ENCODE measurements at places on chromosomes 1 and 21.

DNA sequence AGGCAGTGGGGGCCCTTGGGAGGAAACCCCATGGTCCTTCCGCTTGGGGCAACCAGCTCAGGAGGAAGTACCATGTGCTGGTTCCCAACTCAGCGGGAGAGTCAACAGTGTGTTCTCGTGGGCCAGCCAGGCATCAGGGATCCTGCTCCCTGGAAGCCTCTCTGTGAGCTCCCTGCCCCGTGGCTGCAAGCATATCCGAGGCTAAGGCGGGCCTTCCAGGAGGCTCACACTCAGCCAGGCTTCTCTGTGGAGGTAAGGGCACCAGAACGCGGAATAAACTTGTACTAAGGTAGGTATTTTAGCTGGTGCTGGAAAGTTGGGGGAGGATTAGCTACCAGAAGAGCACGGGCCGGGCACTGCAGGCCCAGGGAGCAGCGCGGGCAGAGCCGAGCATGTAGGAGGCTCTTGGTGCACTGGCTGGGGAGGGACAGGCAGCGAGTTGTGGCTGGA, 74.7 kb upstream of the POU3F1 start:
- no peak for DNase-seq

DNA sequence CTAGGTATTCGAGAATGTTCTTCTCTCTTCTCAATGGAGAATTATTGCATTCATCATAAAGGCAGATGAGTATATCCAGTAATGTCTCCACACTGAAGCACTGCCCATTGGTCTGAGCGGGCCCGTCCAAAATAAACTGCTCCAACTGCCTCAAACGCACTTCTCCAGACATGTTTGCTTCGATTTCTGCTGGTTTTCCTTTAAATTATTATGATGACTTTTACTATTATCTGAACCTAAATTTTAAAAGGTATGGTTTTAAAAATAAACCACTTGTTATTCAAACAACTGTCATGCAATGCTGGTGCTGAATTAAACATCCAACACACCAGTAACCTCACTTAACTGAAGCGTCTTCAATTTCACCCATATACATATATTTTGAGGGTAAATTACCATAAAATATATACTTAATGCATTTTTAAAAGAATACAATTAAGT, 1.3 kb downstream of the CDC42BPA start:
- DNase-seq: no peak

GRCh38 chr1:185565302-185565701, 168.9 kb upstream of the HMCN1 start:
- no peak for DNase-seq

DNA sequence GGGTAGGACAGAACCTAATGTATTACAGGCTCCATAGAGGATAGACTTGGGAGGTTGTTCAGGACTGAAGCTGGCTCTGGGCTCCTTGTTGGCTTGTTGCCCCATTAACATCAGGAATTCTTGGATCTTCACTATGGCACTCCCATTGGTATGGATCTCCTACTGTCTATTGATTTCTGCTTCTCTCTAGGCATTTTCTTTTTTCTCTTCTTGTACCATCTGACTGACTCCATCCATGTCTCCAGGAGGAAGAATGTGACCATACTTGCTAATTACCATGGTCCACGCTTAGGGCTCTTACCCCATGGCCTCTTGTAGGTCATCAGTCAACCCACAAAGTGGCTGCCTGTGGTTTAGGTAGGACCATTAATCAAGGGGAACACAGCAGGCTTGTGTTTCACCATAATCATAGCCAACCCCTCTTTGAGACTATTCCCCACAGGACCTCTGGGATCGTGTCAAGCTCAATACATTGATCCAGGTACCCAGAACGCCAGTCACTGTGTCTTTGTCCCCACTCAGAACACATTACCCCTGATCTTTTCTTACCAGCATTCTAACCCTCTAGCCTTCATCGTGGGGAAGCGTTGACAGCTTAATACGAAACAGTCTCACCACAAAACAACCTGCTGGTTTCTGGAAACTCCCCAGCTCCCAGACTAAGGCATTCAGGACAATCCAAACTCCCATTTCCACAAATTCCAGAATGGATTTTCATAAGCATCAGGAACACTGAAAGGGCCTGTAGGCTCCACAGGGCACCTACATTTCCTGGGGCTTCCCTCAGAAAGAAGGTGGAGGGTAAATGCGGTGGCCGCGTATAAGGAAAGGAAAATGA, 97.1 kb downstream of the ETS2 start:
- DNase-seq: no peak

- DNase-seq: no peak
These were observed 213.2 kb downstream of the TNR start for GRCh38 chr1:175530183-175530582.

- DNase-seq: no peak
These were observed 459.2 kb upstream of the RUNX1 start for GRCh38 chr21:35508139-35508888.

- DNase-seq: no peak
These were observed 2.7 kb upstream of the ZNF692 start for GRCh38 chr1:248861616-248862015.

DNA sequence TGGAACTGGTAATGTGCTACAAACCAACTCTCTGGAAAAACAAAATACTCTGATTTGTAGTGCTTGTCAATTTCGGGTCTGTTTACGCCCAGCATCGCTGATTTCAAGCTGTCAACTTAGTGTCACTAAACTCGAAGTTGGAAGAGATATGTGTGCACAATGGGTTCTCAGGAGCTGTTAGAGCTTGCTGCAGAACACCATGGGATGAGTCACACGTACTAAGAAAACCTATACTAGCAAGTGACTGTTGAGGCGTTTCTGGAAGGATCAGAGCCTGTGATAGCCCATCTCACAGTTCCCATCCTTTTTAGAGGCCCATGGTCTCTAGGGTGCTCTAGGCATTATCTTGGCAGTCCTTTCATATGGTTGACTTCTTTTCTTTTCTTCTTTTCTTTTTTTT, 14.3 kb downstream of the GMEB1 start:
- DNase-seq: no peak

GRCh38 chr1:3863231-3863935, 6.1 kb downstream of the DFFB start:
- no peak for DNase-seq

- DNase-seq: no peak
These were observed 13.8 kb downstream of the RASSF5 start for GRCh38 chr1:206521127-206521526.

GRCh38 chr1:207913951-207914350, 3.0 kb upstream of the CD34 start:
- DNase-seq: no peak

- no peak for DNase-seq
These were observed 81.7 kb downstream of the PIK3CD start for GRCh38 chr1:9733160-9733789.

DNA sequence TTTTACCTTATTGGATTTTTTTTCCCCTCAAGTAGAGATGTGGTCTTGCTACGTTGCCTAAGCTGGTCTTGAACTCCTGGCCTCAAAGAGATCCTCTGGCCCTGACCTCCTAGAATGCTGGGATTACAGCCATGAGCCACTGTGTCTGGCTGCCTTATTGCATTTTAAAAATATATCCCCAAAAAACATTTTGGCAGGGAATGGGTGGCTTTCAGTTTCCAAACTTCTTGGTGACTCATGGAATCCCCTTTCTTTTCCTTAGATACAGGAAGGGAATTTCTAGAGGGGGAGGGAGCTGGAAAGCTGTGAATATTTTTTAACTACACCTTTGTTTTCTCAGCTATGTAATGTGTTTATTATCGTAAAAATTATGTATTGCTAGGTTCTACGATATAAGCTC, 73.3 kb downstream of the SNRPE start:
- no peak for DNase-seq

DNA sequence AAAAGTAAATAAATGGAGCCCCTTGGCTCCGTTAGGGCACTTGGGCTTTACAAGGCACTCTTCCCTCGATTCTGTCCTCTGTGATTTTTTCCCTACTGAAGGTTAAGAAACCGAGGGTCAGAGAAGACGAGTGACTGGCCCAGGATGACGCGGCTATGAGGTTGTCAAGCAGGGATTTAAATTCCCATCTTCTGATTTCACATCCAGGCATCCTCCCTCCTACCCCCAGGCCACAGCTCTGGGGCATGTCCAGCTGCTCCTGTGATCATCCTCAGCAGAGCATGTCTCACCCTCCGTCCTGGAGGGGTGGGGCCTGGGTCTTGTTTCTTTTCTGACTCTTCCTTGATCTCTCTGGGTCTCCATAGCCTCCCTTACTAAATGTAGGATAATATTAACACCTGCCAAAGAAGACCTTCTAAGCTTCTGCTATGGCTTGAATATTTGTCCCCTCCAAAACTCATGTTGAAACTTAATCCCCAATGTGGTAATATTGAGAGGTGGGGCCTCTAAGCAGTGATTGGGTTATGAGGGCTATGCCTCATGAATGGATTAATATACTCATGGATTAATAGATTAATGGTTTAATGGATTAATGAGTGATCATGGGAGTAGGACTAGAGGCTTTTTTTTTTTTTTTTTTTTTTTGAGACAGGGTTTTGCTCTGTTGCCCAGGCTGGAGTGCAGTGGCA, 4.6 kb downstream of the CRYBG2 start:
- DNase-seq: no peak

DNA sequence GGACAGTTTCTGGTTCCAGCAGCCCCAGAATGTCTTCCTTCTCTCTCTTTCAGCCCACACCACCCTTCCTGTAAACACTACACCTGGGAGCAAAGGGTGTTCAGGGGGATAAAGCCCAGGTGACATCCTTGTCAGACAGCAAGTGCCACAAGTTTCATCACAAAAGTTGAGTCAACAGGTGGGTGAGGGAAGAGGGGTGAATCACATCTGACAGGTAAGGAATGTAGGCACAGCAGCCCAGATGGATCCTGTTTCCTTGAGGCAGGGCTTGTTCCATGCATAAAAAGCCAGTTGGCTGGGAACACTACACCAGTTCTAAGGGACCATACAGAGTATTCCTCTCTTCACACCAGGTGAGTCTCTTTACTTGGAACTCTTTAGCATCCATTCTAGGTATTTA, at the start of gene SPRR1B:
SPRR1B (plus strand) TSS at position 309 of the 400 bp plus-strand sequence. CDS start 1,143 bp downstream, outside the sequence.
- no peak for DNase-seq

DNA sequence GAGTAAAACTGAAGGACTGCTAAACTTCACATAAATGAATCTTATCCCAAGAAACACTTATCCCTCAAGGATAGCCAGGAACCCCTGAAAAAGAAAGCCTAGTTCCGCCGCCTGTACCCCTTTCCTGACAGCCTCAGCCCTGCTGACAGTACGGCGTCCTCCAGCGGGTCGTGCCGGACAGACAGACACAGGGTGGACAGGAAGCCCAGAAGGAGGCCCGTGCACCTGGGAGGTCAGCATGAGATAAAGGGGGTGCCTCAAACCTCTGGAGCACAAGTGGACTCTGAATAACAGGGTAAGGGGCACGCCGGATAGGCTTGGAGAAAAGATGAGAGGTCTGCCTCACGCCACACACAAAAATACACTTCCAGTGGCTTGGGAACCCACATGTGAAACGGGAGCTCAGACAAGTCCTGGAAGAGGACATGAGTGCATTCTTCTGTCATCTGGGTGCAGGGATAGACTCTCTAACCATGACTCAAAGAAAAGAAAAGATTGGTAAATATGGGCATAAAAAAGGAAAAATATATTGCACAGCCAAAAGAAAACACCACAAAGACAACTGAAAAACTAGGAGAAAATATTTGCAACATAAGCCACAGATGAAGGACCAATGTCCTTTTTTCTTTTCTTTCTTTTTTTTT, 17.3 kb upstream of the ADARB1 start:
- no peak for DNase-seq

DNA sequence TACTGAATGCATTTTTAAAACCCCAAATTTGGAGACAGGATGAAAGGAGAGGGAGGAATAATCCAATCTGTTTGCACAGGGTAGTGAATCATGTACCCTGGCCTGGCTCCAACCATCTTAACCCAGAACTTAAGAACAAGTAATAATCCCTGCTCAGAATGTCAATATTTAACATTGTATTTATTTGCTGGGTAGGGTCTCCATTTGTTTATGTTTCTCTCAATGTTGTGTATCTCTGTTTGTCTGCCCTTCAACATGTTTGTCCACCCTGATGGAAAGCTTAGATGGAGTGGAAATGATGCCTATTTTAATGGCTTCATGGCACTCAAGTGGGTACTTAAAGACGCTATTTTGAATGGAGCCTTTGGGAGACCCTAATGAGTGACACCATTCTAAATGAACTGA, 54.4 kb upstream of the CDC42BPA start:
- DNase-seq: no peak

GRCh38 chr21:45969921-45970673, 11.5 kb upstream of the COL6A1 start:
- no peak for DNase-seq

GRCh38 chr1:209802117-209802779, 3.7 kb downstream of the IRF6 start:
- DNase-seq: no peak

DNA sequence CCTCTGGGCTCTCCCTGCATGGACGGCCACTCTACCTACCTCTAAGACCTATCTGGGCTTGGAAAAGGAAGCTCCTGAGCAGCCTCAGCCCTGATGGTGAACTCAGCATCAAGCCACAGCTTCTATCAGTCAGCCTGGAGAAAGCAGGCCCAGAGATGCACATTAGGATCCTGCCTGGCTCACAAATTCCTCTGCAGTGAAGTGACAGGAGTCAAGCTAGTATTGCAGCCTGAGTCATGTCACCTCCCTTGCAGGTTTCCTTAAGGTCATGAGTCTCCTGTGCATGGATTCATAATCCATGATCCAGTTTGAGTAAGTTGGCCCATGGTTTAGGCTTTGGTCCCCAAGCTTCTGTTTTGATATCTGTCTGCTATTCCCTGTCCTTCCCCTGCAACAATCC, 37.9 kb upstream of the DUSP10 start:
- DNase-seq: no peak

GRCh38 chr21:46054031-46054430, 43.9 kb upstream of the COL6A2 start:
- no peak for DNase-seq

GRCh38 chr1:225225681-225226080, 202.2 kb downstream of the LBR start:
- no peak for DNase-seq

GRCh38 chr21:39006571-39007311, 176.5 kb downstream of the PSMG1 start:
- DNase-seq: no peak

DNA sequence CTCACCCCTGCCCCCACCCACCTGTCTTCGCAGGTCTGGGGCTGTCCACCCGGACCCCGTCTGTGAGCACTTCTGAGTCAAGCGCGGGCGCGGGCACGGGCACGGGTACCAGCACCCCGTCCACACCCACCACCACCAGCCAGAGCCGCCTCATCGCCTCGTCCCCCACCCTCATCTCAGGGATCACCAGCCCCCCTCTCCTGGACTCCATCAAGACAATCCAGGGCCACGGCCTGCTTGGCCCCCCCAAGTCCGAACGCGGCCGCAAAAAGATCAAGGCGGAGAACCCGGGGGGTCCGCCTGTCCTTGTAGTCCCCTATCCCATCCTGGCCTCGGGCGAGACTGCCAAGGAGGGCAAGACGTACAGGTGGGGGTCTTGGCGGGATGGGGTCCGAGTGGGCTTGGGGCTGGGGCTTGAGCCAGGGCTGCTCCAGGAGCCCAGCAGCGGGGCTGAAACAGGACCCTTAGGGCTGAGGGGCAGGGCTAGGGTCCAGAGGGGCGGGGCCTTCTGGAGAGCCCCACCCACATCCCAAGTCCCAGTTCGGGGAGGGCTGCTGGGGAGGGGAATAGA, 23.9 kb downstream of the ZNF362 start:
- DNase-seq: no peak

GRCh38 chr1:75690547-75690946, 34.0 kb upstream of the ACADM start:
- DNase-seq: no peak

GRCh38 chr1:113941245-113941559, 12.1 kb downstream of the HIPK1 start:
- DNase-seq: no peak

GRCh38 chr1:92953491-92953890, 7.8 kb downstream of the DIPK1A start:
- DNase-seq: no peak

GRCh38 chr1:217230412-217230811, 400.5 kb downstream of the GPATCH2 start:
- no peak for DNase-seq
